Motor neuron (in vitro differentiated cells): ENCODE measurements at places on chromosomes 11 and 22.

GRCh38 chr11:25755918-25756584 lies 575.9 kb upstream of the ANO3 start:
- ATAC-seq, result no peak

DNA sequence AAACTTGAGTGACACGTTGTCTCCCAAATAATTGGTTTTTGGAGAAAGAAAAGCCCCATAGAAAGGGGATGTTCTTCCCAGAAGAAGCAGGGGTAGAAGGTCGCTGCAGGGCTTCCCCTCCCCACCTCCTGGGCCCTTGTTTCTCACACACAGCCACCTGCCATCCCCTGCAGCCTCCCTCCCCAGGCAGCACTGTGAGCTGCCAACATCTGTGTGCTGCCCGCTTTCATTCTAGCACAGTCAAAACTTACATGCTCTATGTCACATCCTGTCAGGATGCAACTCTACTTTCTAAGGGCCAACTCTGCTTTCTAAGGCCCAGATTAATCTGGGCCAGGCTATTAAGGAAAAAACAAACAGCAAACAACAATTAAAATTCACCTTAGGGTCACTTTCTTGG lies 309.4 kb upstream of the ZC3H12C start:
- no peak for ATAC-seq

DNA sequence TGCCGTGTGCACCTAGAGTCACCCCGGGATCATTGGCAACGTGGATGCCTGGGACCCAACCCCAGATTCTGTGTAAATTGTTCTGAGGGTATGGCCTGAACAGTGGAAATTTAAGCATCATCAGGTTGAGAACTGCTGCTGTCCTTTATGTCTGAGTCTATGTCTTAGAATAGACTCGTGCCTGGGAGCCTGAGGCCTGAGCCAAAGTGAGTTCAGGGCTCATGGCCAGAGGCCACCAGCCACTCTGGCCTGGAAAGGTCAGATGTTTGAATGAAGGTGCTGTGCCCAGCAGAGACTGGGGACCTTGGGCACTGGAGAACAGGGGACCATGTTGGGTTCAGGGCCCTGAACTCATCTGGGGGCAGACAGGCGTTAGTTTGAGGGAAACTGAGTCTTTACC lies 91.1 kb downstream of the MYO18B start:
- no peak for ATAC-seq

DNA sequence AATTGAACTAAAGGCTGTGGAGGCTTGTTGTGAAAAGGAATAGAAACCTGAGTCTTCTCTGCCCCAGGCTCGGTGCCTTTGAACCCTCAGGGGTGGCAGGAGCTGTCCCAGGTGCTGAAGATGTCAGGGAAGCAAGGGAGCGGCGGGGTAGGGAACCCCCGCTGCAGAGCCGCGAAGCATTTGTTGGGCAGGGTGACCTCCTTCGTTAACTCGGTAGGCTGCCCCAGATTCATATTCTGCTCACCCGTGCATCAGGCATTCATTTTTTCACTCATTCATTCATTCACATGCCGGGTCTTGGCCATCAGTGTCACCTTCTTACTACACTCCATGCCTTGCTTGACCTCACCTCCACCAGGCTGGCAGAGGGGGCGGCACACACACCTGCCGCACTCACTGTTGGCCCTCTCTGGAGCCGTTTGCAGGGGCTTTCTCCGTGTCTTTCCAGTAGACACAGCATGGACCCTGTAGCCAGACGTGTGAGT lies 618.9 kb downstream of the BRD1 start:
- no peak for ATAC-seq

GRCh38 chr11:27710536-27710935 lies 10.3 kb upstream of the BDNF start:
- ATAC-seq, result no peak

DNA sequence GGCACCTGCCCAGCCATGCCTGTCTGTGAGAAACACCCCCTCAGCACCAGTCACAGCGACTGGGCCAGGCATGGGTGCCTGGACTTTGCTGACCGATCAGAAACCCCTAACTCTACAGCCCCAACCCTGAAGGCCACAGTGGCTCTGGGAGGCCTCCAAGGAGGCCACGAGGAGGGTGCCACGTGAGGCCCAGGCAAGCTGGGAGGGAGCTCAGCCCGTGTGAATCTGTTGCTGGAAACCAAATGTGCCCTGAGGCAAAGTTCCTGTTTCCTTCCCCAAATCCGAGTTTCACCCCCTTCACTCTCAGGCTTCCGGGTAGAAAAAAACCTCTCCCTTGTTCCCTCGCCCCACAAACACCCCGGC lies 1.3 kb downstream of the UNC93B1 start:
- no peak for ATAC-seq

DNA sequence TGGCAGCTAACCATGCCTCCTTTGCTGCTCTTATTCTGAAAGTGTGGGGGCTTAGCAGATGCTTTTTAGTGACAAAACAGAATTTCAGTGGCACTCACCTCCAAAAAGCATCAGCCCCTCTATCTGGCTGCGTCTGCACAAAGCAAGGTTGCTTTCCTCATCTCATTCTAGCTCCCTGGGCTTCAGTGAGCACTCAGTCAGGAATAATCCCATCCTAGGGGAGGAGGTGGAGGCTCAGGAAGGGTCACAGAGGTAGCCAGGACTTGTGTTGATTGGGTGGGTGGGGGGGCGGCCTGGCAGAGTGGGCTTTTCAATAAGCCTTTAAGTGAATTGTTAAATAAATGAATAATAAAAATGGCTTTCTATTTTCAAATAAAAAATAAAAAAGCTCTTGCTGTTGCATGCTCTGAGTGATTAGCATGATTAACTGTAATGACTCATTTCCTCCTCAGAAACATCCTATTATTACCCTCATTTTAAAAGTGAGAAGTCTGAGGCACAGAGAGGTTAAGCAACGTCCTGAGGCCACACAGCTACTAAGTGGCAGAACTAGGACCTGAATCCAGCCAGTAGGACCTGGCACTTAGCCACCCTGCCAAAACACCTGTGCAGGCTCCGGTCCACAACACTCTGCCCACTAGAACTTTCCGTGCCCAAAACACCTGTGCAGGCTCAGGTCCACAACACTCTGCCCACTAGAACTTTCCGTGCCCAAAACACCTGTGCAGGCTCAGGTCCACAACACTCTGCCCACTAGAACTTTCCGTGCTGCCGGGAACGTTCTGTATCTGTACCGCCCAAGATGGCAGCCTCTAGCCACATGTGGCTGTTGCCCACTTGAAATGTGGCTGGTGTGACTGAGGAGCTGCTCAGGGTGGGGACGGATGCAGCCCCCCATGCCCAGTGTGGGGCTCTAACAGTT lies 5.5 kb downstream of the B3GAT1 start:
- no peak for ATAC-seq

DNA sequence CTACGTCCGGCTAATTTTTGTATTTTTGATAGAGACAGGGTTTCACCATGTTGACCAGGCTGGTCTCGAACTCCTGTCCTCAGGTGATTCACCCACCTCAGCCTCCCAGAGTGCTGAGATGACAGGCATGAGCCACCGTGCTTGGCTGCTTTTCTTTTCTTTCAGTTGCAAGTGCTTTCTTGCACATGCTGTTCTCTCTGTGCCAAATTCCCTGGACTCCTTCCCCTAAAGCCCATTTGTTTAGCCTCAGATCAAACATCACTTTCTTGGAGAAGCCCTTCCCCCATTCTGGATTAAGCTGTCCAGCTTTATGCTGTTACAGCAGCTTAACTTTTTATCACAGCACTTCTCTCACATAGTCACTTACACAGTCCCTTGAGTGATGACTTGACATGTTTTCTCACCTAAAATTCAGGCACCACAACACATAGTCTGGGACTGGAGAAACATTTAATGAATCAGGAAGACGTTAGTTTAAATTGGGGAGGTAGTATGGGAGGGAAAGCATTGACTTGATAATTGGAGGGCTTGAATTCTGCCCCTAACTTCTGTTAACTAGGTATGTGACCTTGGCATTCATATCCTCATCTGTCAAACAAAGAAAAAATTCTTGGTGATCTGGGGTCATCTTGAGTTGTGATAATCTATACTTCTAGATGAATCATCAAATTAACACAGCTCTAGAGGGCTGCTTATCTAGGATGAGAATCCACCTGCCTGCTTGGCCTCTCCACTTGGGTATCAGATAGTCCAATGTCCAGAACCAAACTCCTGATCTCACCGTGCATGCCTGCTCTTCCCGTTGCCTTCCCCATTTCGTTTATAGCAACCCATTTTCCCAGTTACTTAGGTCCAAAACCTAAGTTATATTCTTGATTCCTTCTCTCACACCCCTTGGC lies 18.4 kb downstream of the ACO2 start:
- no peak for ATAC-seq

GRCh38 chr11:36452236-36452940 lies 57.7 kb downstream of the TRAF6 start:
- ATAC-seq, result no peak

DNA sequence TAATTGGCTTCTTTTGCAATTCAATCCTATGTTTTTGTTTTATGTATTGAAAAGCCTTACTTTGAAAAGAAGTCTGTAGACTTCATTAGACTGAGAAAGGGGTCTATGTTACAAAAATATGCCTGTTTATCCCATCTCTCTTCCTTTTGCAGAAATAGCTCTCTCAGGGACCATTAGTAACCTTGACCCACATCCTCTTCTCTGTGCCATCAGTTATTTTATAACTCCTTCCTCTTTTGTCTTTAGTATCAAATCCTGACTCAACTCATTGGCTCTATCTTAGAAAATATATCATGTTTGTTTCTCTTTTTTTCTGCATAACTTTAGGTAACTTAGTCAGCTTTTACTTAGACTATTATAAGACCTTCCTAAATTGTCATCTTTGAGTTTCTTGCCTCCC lies 20.3 kb downstream of the ZC3H12C start:
- no peak for ATAC-seq

- no peak for ATAC-seq
Observed at GRCh38 chr11:108788565-108789199, 123.8 kb downstream of the DDX10 start.

DNA sequence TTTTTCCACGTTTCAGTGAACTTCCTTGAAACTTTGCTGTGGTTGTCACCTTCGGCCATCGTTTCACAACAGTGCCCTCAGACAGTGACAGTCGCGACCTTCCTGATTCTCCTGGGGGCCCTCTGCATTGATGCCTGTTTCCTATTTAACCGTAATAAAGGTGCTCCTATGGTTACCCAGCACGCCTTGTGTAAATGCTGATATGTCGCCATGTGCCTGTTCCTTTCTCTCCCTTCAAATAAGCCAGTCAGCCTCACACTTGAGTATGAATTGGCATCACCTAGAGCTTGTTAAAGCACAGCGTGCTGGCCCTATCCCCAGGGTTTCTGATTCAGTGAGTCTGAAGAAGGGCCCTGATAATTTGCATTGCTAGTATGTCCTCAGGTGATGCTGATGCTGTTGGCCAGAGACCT lies 104.8 kb downstream of the MICAL2 start:
- peak; percentile 71 for ATAC-seq

DNA sequence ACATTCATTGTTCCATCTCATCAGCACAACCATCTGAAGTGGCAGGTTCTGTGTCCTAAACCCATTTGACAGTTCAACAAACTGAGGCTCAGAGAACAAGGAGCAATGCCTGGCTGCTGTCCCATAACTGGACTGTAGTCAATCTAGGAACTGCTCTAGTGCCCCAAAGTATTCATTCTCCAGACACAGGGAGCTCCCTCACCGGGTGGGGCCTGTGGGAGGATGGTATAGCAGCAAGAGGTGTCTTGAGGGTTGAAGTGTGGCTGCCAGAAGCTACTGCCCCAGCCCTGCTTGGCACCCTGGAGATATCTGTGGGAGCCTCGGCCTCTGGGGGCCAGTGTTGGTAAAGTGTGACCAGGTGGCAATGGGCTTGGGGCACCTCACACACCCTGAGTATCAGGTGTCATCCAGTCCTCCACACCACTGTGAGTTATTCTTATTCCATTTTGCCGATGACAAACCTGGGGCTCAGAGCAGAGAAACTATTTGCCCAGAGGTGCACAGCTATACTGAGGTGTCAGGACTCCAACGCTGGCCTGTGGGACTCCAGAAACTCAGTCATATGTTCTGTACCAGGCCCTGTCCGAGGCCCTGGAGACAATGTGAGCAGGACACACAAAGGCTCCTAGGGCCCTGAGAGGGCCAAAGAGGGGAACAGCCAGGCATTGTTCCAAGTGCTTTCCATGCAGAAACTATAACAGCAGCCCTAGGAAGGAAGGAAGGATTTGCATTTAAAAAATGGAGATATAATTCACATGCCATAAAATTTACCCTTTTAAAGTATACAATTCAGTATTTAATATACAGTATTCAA lies 46.0 kb upstream of the KLHL35 start:
- peak; percentile 51 for ATAC-seq

GRCh38 chr11:105368711-105369110 lies 229.1 kb upstream of the CARD18 start:
- ATAC-seq, result no peak

GRCh38 chr11:45906965-45907611 lies at the start of gene FREY1:
Gene FREY1, minus strand, starts transcription at chr11:45907271. Its CDS starts 26 bp downstream, at chr11:45907245.
- no peak for ATAC-seq

DNA sequence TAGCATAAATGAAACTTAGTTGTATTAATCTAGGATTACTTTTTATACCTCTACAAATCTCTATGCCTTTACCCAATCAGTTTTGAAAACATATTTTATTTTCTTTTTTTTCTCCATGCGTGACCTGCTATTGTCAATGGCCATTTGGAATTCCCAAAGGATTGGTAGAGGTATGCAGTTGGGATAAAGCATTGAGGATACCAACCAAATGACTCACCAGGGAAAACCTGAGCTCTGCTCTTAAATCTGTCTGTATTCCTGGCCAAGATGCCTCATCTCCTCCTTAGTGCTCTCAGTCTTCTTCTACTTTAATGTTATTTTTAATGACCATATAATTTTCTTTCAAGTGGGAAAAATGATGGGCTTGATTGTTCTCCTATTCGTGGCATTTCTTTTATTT lies 61.9 kb downstream of the EHF start:
- no peak for ATAC-seq

DNA sequence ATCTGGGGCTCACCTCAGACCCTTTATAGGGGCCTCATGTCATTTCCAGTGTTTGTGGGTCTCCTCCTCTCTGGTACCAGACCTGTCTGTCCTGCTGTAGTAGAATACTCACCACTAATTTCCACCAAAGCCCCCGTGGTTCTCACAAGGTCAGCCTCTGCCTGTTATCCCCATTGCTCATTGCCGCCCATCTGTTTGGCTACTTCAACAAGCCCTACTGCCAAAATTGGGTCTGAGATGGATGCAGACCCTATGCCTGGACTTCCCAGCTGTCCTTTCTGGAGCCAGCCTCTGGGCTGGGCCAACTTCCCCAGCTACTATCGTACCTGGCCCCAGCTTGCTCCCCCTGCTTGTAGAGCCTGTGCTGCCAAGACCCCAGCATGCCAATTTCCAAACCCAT lies 152.1 kb upstream of the ISX start:
- no peak for ATAC-seq

DNA sequence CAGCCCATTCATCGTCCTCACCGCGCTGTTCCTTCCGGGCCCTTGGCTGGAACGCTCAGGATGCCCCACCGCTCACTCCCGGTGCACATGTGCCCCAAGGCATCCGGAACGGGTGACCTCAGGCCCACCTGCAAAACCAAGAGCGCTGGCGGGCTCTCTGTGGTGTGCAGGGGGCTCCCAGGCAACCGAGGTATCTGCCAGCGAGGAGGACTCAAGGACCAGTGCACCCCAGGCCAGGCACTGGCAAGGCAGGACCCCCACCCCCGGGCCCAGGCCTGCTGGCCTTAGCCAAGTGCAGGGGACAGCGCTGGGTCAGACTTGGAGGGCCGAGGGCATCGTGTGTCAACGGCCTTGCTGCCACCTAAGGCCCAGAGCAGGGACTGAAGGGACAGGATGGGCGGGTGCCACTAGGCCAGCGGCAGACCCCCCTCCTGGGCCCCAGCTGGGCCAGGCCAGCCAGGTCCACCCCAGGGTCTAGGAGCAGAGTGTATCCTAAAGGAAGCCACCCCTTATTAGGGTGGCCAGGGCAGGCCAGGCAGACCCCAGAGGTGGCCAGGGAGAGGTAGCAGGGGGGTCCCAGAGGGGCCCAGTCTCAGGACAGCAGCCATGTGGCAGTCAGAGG lies 8.5 kb downstream of the TNNT3 start:
- no peak for ATAC-seq
